ENCODE measurements at places on chromosomes 3 and 15. TPM values are rescaled to one million over a fixed set of nuclear protein-coding genes. Genes with fewer than 3 reads are reported as not detected.

DNA sequence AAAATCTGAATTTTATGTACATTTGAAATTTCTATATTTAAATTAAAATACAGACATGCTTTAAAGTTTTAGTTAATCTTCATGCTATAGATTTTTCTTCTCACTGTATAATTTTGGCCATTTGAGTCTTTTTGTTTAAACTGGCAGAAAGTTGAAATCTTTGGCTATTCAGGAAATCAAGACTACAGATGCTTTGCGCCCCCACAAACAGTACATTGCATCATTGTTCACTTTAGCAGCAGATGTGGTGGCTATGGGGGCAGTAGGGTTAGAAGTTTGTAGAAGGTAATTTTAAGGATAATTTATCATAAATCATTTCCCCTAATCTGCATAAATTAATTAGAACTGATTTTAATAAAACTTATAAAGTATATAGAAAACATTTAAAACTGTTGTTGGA, 20.9 kb downstream of the SPPL2A start:
- no peak for DNase-seq
- no peaks in the 10 kb centered on the region for H3K4me1 ChIP-seq
- H3K27ac ChIP-seq, result no peak overlapping the region
- H3K27me3 ChIP-seq, result no peaks in the 10 kb centered on the region
- no peak overlapping the region for H3K4me3 ChIP-seq

DNA sequence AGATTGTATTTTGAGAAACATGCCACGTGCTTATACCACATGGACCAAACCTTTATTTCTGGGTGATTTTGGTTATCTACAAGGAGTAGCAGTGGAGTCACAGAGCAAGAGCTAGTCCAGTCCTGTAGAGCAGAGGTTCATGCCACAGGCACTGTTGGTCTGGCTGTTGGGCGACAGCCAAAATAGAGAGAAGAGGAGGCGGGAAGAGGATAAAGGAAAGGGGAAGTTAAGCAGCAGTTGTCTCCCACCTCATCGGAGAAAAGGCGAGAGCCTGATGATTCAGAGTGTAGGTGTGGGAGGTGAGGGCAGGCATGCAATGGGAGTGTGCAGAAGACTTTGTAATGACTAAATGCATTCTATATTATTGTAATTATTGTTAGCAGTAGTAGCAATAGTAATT, 237.5 kb upstream of the ROPN1 start:
- H3K27ac ChIP-seq, result no peak overlapping the region
- no peak for DNase-seq
- no peak overlapping the region for H3K4me3 ChIP-seq
- no peaks in the 10 kb centered on the region for H3K27me3 ChIP-seq
- H3K4me1 ChIP-seq, result peaks cover 2% of the 10 kb centered on the region

GRCh38 chr15:94056314-94056713, 175.0 kb upstream of the MCTP2 start:
- H3K36me3 ChIP-seq, result no peaks in the 10 kb centered on the region
- H3K4me3 ChIP-seq, result no peak overlapping the region
- no peak overlapping the region for H3K27ac ChIP-seq
- H3K4me1 ChIP-seq, result no peaks in the 10 kb centered on the region
- H3K27me3 ChIP-seq, result no peaks in the 10 kb centered on the region

GRCh38 chr3:47421741-47422649, 41.2 kb downstream of the PTPN23 start:
- H3K27ac ChIP-seq, result 0 out of 2 replicates have a peak overlapping the region, but pooled peaks have one; percentile 15
- H3K36me3 ChIP-seq, result peaks cover 23% of the 10 kb centered on the region
- H3K27me3 ChIP-seq, result no peaks in the 10 kb centered on the region
- H3K4me1 ChIP-seq, result peaks cover 2% of the 10 kb centered on the region
- DNase-seq, result no peak

GRCh38 chr15:101267320-101268104, 9.8 kb downstream of the SELENOS start:
- H3K27me3 ChIP-seq, result no peaks in the 10 kb centered on the region
- H3K4me3 ChIP-seq, result no peak overlapping the region
- H3K36me3 ChIP-seq, result peaks cover 21% of the 10 kb centered on the region
- DNase-seq, result no peak

The MTMR10 gene
- total RNA-seq, result 13.7 TPM

The GOLGA8T gene
- 1.5 TPM for total RNA-seq
